ENCODE measurements at places on chromosomes 7 and 10. TPM values are rescaled to one million over a fixed set of nuclear protein-coding genes. Genes with fewer than 3 reads are reported as not detected.

MEOX2 gene
- 5.4 TPM for polyA plus RNA-seq

RAB19 gene
- polyA plus RNA-seq, result not detected

SMO gene
- polyA plus RNA-seq, result 13.0 TPM

EMX2 gene
- not detected for polyA plus RNA-seq

GPR26 gene
- polyA plus RNA-seq, result not detected

TASOR2 gene
- polyA plus RNA-seq, result 2.3 TPM

OR2A2 gene
- polyA plus RNA-seq, result not detected

DNAJB12 gene
- polyA plus RNA-seq, result 30.3 TPM

HKDC1 gene
- polyA plus RNA-seq, result not detected

NEUROD6 gene
- polyA plus RNA-seq, result not detected

FMC1 gene
- polyA plus RNA-seq, result 24.4 TPM

PCDH15 gene
- not detected for polyA plus RNA-seq

RBP4 gene
- 8.7 TPM for polyA plus RNA-seq

CRTAC1 gene
- polyA plus RNA-seq, result 2.9 TPM

BAIAP2L1 gene
- polyA plus RNA-seq, result 5.4 TPM

DOCK1 gene
- 21.9 TPM for polyA plus RNA-seq

AKR1C4 gene
- polyA plus RNA-seq, result not detected

SEPTIN7 gene
- 337 TPM for polyA plus RNA-seq

FOXP2 gene
- polyA plus RNA-seq, result 1.9 TPM

CPA5 gene
- not detected for polyA plus RNA-seq
